Activated naive CD4-positive, alpha-beta T cell treated with anti-CD3 and anti-CD28 coated beads, Interleukin-2, amount 50 U/mL, for 72 hours (primary cell): ENCODE measurements at places on chromosomes 7 and 10.

GRCh38 chr7:107982042-107982840 is 20.7 kb downstream of the LAMB1 start:
- DNase-seq = no peak

DNA sequence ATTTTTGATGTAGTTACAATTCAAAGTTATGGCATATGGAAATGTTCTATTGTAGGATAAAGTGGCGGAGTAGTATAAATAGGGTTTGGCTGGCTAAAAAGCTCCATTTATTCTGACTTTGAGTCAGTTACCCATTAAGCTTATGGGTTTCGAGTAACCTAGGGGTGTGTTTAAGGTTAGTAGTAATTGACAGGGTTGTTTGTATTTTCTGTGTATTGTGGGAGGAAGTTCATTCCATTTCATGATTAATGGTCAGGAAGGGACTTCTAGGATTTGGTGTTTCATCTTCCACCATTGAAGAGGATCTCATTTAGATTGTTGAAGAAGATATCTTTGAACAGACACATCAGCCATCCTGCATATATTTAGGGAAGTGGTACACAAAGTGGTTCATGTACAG is 75.0 kb downstream of the BICC1 start:
- DNase-seq = no peak

DNA sequence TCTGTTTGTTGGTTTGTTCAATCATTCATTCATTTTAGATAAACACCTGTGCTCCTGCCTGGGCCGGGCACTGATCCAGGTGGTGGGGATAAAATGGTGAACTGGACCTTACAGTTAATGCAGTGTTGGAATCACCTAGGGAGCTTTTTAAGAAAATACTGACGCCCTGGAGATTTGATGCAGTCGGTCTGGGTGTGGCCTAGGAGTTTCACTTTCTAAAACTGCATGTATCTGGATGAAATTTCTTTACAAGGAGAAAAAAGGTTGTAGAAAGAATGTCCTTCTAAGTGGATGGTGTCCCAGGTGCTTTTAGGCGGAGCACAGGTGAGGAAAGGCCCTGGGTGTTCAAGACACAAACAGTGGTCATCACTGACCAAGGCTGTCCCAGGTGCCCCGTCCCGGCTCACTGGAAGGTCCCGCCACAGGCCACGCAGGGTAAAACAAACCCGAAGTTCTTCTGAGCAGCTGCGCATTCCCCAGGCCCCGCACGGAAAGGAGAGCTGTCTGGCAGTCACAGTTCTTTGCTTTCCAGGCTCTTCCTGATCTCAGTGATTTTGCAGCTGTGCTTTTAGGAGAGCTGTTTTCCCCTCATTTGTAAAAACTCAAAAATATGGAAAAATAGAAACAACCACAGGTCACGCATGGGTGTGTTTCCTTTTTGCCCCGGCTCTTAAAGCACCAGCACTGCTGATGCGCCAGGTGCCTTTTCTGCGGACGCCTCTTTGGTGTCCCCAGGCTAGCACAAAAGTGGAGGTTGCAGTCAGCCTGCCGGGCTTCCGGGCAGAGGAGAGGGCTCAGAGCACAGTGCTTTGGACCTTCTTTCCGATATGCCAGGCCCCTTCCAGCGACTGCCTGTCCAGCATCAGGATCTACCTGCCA is 161.9 kb downstream of the GRK5 start:
- no peak for DNase-seq

GRCh38 chr10:11161096-11161495 is 143.4 kb downstream of the CELF2 start:
- no peak for DNase-seq

- DNase-seq = no peak
These were observed 29.7 kb upstream of the GPAM start for GRCh38 chr10:112213098-112213823.

DNA sequence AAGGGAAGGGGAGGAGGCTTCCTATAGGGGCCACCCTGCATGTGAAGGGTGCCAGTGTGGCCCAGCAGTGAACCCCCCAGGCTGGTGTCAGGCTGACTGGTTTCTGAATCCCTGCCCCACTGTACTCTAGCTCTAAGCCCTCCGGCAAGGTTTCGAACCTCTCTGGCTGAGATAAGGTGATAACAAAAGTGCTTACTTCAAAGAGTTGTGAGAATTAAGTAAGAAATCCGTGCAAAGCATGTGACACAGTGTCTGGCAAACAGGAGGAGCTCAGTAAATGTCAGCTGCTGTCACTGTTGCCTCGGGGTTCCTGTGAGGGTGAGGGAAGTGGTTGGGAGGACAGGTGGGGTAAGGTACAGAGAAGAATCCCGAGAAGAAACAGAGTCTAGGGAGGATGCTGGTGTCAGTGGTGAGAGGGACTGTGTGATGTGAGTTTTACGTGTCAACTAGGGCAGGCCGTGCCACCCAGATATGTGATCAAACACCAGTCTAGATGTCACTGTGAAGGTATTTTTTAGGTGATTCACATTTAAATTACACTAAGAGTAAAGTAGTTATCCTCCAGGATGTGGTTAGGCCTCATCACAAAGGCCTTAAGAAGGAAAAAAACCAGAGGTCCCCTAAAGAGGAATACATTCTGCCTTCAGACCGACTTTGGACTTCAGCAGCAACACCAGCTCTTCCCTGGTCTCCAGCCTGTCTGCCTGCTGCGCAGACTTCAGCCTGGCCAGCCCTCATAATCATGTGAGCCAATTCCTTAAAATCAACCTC is 64.4 kb downstream of the BPGM start:
- peak; percentile 84 for DNase-seq

- DNase-seq = no peak
These were observed 612.9 kb downstream of the DNAJB6 start for GRCh38 chr7:157949711-157950110.

GRCh38 chr7:134545380-134545779 is 3.5 kb upstream of the AKR1B15 start:
- DNase-seq = no peak

- DNase-seq = no peak
These were observed 6.9 kb downstream of the FAM241B start for GRCh38 chr10:69636626-69637605.

GRCh38 chr10:52232561-52233350 is 81.3 kb upstream of the DKK1 start:
- no peak for DNase-seq

GRCh38 chr7:41323806-41324205 is 379.1 kb downstream of the INHBA start:
- DNase-seq = no peak

- DNase-seq = no peak
These were observed 70.3 kb downstream of the ABI1 start for GRCh38 chr10:26790221-26790995.

GRCh38 chr7:39825401-39825980 is 124.6 kb upstream of the CDK13 start:
- DNase-seq = no peak

DNA sequence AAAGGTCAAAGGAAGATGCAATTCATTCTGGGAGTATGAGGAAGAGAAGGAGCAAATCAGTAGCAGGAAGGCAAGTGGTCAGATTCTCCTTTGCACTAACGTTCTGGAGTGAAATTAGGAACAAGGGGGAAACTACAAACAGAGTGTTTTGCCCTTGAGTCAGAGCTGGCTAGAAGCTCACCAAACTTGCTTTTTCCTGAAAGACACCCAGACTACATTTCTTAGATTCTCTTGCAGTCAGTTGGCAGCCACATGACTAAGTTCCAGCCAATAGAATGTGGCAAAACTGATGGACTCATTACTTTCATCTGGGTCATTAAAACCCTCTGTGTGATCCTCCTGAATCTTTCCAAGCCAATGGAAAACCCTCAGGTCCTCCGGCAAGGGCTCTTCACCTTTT is 18.6 kb upstream of the DLX5 start:
- DNase-seq = no peak

DNA sequence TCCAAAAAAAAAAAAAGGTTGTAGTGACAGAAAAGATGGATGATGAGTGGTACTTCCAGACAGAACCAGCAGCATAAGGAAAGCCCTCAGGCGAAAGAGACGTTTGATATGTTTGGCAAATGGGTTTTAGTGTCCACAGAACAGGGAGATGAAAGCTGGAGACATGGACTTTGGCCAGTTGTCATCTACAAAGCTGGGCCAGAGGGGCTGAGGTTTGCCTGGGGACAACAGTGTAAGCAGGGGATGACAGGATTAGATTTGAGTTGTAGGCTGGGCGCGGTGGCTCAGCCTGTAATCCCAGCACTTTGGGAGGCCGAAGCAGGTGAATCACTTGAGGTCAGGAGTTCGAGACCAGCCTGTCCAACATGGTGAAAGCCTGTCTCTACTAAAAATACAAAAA is 47.8 kb upstream of the ELN start:
- DNase-seq = no peak

- DNase-seq = no peak
These were observed 115.9 kb downstream of the TRIM24 start for GRCh38 chr7:138575897-138576428.
